ENCODE measurements at places on chromosomes 4 and X.

GRCh38 chr4:31984872-31985271, 1264.7 kb downstream of the PCDH7 start:
- no peak for DNase-seq

- DNase-seq = no peak
Observed at GRCh38 chr4:139142087-139142486, 34.9 kb downstream of the ELF2 start.

GRCh38 chr4:127007305-127007704, 625.5 kb upstream of the INTU start:
- no peak for DNase-seq

DNA sequence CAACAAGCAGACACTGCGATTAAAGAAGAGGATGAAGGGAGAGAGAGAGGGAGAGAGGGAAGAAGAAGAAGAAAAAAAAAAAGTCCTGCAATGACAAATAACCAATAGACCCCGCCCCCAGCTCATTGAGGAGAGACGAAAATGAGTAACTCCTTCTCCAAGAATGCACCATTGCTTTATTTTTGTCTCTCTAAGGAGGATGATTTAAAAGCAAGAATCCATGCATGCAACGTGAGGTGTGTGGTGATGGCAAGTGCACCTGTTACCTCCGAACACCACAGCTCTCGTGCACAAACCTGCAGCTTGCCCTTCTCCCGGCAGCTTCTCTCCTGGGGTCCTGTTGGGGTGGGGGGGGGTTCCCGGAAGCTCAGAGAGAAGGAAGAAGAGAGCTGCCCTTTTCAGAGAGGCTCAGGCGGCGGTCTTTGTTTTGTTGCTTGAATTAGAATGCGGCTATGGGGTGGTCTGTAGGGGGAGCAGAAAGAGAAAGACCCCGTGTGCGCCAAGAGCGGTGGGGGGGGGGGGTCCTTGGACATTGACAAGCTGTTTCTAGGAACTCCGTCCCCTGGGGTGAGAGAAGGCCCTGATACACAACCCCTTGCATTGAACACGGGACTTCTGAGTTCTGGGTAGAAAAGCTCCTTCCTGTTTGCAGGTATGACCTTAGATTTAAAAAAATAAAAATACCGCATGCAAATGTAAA, 100.7 kb downstream of the CRLF2 start:
- DNase-seq = no peak

DNA sequence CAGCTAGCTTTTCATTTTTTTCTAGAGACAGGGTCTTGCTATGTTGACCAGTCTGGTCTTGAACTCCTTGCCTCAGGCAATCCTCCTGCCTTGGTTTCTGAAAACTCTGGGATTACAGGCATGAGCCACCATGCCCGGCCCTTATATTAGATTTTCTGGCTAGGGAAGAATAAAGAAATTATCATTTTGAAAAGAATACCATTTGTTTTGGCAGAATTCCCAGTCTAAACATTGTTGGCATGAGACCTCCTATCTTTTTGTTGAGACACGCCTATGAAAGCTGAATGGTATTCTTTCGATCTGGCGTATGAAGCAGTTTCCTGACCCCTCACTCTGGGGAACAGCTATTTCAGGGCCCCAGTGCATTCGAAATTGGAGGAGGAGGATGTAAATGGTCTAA, 107.0 kb downstream of the REPS2 start:
- no peak for DNase-seq

DNA sequence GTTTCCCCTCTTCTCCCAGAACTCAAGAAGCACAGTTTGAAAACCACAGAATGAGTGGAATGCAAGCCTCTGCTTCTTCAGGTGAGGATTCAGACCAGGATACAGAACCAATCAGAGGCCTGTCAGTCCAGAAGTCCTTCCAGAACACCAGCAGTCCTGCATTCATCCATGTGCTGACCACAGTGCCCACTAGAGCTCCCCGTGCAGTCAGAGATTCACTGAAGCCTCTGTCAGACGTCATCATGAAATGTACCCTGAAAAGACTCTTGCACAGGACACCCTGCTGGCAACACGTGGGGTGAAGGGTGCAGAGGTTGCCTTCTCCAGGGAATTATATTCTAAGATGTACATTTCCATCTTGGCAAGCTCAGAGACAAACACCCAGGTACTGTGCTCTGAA, 75.9 kb upstream of the LSM6 start:
- DNase-seq = no peak

GRCh38 chr4:85508654-85509053, 33.7 kb downstream of the ARHGAP24 start:
- DNase-seq = no peak

GRCh38 chr4:11196927-11197522, 231.7 kb downstream of the HS3ST1 start:
- DNase-seq = no peak

DNA sequence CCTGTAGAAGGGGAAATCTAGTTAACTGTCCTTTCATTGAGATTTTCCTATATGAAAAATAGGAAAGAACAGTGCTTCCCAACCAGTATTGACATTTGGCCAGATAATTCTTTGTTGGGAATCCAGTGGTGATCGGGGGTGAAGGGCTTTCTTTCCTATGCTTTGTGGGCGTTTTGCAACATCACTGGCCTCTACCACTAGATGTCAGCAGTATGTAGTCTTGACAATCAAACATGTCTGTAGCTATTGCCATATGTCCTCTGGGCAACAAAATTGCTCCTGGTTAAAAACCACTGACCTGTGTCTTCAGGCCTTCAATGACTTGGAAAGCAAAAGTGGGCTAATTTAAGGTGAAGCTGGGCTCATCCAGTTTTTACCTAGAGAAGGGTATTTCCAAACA, 658.5 kb downstream of the DACH2 start:
- DNase-seq = no peak

- peak; percentile 86 for DNase-seq
Observed at GRCh38 chr4:3729188-3729881, 36.9 kb upstream of the ADRA2C start.
